ENCODE measurements at places on chromosomes 5 and 9.

DNA sequence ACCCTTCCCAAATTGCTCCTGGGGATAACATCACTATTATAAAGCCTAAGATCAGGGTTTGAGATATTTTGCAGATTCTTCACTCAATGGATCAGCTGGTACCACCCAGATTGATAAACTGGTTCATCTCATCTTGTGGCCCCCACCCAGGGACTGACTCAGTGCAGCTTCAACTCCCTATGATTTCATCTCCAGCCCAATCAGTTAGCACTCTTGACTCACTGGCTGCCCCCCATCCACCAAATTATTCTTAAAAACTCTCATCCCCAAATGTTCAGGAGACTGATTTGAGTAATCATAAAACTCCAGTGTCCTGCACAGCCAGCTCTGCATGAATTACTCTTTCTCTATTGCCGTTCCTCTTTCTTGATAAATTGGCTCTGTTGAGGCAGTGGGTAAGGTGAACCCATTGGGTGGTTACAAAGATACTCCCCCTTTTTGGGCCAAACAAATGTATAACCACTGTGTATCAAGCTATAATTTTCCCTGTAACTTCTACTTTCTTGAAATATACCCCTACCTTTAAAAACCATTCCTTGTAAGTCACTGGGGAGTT lies 263.3 kb upstream of the IL12B start:
- DNase-seq: no peak

DNA sequence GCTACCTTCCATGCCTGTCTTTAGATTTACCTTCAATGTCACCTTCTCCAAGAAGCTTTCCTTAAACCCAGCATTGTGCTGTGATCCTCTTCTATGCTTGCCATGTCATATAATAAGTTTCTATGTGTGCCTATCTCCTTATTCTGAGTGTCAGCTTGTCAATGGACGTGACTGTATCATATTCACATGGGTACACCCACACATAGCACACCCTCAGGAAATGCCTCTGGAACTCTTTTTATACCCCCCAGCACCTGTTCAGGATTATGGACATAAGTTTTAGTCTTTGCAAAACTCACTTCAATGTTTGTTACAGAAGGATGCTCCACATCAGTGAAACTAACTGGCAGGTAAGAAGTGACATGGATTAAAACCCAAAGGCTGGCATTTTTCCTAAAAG lies 7.4 kb downstream of the GAS1 start:
- no peak for DNase-seq

- DNase-seq: no peak
Measured at GRCh38 chr5:157020511-157021222, 38.2 kb downstream of the HAVCR1 start.

- DNase-seq: no peak
Measured at GRCh38 chr5:111720333-111720890, 36.6 kb downstream of the NREP start.

- DNase-seq: no peak
Measured at GRCh38 chr9:72657023-72657422, 135.6 kb downstream of the TMC1 start.

- DNase-seq: no peak
Measured at GRCh38 chr9:78131969-78132700, 100.5 kb upstream of the GNAQ start.
